GM06990 (cell line): ENCODE measurements at places on chromosomes 13 and 19.

DNA sequence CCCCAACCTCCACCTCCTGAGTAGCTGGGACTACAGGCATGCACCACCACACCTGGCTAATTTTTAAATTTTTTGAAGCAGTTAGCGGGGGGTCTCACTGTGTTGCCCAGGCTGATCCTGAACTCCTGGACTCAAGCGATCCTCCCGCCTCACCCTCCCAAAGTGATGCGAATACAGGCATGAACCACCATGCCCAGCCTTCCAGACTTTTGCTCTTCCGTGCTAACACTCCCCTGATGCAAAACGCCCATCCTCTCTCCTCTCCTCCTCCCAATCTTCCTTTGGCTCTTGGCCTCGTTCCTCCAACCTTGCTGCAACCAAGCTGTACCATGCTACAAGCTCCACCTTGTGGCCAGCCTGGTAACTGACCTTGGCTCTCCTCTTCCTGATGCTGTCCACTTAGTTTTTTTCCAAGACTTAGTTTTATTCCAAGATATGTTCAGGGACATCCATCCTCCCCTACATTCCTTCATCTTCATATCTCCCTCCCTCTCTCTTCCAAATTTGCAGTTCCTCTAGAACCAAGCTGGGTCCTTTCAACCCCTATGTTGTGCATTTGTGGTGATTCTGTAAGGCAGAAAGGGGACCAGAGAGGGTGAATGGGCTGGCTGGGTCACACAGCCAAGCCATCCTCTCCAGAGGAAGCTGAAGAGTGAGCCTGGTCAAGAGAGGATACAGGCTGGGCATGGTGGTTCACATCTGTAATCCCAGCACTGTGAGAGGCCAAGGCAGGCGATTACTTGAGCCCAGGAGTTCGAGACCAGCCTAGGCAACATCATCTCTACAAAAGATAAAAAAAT, 32.8 kb downstream of the TINCR start:
- DNase-seq, result no peak

- DNase-seq, result no peak
Measured at GRCh38 chr19:13013649-13014048, 18.4 kb downstream of the NFIX start.

- DNase-seq, result no peak
Measured at GRCh38 chr13:113836768-113837559, 26.9 kb downstream of the GAS6 start.

DNA sequence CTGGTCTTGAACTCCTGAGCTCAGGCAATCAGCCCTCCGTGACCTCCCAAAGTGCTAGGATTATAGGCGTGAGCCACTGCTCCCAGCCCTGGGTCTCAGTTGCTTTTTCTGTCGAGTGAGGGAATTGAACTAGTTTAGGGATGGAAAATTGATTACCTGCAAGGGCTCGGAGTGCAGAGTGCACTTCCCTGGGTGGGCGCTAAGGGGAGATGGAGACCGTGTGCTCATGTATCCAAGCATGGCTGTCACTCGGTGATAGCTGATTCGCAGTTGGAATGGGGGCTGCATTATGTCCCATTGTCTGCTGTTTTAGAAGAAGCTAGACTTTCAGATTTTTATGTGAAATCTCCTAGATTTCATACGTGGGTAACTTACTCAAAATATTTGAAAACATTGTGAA, 139.9 kb upstream of the RFC3 start:
- DNase-seq, result no peak

DNA sequence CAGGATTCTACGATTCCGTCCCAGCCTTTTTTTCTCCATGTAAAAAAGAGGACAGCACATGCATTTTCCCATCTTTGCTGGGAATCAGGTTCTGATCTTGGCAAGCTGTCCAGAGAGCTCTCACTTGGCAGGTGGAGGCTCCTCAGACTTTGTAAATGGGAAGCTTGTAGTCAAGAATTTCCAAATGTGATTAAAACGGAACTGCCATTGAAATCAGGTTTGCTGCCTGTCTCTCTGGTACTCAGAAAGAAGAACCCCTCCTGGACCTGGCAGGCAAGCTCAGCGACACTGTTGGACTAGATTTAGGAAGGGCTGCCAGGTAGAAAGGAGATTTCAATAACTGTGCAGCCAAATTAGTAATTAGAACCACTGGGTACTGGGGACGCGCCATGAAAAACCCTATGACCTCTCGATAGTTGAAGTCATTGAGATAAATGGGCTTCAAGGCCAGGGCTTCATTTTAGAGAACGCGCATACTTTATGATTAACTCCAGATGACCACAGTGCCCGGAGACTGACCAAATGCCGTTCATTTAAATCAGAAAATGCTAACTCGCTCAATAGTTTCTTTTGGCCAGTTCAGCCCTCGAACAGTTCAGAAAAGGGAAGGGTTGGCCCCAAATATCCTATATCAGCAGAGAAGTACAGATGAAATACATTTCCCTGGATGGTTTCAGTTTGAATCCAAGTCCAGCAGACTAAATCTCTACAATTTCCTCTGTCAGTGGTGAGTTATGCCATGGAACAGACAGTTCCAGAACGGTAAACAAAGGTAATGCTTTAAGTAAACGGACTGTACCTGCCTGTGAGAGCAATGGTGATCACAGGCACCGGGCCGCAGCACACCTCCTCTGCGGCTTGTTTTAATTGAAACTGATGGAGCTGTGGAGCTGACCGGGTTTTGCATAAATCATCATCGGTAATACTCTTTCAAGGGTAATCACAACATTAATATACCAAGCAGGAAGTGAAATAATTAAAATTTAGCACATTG, 517.4 kb downstream of the RFC3 start:
- no peak for DNase-seq

- DNase-seq, result no peak
Measured at GRCh38 chr13:24922387-24922744, 158.4 kb downstream of the RNF17 start.

GRCh38 chr13:97226013-97226412, 3.9 kb downstream of the MBNL2 start:
- no peak for DNase-seq

DNA sequence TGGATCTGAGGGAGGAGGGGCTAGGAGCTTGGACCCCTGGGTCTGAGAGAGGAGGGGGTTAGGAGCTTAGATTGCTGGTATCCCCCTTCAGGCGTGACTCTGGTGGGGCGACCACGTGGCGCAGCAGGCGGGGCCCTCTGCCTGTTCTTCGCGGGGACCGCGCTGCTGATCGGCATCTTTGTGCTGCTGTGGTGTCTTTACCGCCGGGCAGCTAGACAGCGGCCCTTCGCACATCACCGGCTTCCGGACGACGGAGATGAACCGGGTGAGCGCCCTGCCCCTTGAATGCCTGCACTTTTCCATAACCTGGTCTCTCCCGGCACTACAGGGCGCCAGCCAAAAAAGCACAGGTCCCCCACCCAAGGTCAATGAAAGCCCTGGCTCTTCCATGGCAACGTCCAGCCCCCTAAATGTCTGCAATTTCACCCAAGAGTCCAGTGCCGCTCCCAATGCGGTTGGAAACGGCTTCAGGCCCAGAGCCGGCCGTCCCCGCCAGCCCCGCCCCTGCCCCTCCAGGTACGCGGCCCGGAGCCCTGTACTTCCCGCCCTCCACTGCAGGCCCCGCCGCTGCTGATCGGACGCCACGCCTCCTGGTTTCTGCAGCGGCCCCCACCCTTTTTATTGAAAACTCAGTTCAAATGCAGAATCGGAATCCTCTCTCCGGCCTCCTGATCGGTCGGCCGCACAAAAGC, 2.8 kb downstream of the GFY start:
- DNase-seq, result no peak

GRCh38 chr19:32748497-32748896, 28.9 kb downstream of the TDRD12 start:
- DNase-seq, result peak; percentile 15

DNA sequence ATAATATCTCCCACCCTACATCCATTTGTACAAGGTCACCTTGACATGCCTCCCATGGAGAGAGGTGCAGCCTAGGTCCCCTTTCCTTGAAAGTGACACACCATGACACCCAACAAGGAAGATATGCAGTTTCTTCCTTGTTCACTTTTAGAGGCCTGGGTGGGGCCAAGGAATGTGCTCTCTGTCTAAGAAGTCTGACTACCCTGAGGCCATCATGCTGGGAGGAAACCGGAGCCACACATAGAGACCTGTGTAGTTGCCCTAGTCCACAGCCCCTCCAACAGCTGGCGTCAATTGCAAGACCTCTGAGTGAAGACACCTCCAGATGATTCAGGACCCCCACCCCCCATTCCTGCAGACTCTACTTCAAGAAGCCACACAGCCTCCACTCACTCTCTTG, 11.0 kb downstream of the SYDE1 start:
- DNase-seq, result no peak

DNA sequence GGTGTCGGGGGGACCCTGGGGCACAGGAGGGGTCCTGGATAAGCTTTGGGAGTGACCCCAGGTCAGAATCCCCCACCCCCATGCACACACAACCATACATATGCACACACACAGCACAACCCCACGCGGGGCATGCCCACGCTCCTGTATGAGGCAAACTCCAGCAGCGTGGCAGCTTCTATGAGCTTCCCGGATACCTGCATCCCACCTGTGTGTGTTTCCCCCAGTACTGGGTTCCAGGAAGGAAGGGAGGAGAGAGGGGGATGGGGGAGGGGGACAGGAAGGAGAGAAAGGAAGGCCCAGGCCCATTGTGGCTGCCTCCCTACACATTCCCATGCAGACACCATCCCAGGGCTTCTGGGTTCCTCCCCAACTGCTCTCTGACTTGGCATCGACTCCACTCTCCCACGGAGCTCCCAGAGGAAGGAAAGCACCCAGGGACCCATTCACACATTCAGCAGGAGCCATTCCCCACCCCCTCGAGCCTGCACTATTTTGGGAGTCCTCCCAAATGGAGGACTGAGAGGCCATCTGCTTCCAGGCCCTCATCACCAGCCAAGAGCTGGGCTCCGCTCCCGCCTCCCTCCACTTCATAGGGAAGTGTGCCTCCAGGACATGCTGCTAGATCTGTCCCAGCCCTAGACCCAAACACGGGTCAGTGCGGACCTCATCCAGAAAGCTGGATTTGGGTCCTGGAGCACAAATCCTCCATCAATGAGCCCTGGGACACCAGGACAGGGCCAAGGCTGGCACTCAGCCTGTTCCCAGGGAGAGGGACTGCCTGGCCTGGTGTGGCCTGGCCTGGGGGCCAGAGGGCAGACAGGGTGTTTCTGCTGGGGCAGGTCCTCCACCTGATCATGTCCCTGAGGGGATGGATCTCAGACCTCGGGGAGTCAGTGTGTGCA, 13.2 kb downstream of the PRR36 start:
- no peak for DNase-seq
